Lower lobe of right lung (tissue), 2 donors: ENCODE measurements at places on chromosomes 12 and 14.

- DNase-seq: no peak
Observed at GRCh38 chr12:132430838-132431774, 58.8 kb upstream of the FBRSL1 start.

DNA sequence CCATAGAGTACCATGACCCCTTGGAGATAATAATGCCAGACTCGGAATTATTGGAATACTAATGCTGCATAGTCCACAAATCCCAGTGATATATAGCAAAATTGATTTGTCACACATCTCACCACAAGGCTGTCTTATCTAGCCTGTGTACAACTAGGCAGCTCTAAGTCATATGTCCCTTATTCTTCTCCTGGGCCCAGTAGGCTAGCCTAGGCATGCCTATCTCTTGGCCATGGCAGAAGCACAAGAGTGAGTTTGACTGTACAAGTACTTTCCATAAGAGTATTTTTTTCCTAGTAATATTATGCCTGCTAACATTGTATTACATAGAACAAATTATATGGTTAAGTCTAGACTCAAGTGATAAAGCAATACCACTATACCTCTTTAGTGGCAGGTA, 1122.1 kb upstream of the SEL1L start:
- no peak for DNase-seq

GRCh38 chr12:6047249-6048237, 76.9 kb downstream of the VWF start:
- no peak for DNase-seq

GRCh38 chr14:101399737-101400517, 161.4 kb upstream of the DIO3 start:
- DNase-seq: no peak

DNA sequence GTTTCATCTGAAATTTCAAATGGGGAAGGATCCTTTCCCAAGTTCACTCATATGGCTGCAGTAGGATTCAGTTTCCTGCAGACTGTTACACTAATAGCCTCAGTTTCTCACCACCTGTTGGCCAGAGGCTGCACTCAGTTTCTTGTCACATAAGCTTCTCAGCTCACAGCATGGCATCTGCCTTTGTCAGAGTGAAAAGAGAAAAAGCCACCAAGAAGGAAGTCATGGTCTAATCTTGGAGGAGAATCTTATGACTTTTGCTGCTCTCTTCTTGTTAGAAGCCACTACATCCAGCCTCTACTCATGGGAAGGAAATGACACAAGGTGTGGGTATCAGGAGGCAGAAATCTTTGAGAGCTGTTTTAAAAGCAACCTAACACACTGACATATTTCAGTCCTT, 39.4 kb upstream of the BTG1 start:
- DNase-seq: no peak

DNA sequence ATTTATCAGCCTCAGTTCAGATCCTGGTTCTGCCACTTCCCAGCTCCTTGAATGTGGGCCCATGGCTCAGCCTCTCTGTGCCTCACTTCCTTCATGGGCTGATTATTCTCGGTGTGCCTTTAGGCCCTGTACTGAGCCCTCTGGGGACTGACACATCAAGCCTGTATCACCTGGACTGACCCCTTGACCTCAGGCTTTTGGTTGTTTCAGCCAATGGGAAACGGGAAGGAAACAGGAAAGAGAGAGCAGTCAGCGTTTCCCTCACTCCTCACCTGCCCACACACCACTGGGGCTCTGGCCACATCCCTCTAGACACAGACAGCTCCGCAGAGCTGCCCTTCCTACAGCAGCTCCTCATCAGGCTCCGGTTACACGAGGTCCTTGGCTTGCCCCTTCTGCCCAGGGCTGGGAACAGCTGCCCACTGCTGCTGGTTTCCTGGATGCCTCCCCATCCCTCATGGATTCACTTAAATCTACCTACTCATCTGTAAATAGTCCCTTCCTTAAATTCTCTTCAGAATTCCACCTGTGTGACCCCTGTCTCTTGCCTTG, 37.0 kb upstream of the ITPR2 start:
- no peak for DNase-seq
